ENCODE measurements at places on chromosomes 12 and 14. TPM values are rescaled to one million over a fixed set of nuclear protein-coding genes. Genes with fewer than 3 reads are reported as not detected.

MIP gene
- total RNA-seq: not detected

CERS5 gene
- 43.4 TPM for total RNA-seq

DPPA3 gene
- not detected for total RNA-seq

SPSB2 gene
- total RNA-seq: 3.7 TPM

NUP37 gene
- total RNA-seq: 63.5 TPM

CD163 gene
- not detected for total RNA-seq

IFNG gene
- total RNA-seq: not detected

TEX52 gene
- total RNA-seq: not detected

CRACR2A gene
- 14.3 TPM for total RNA-seq

STYK1 gene
- total RNA-seq: not detected

CCDC38 gene
- total RNA-seq: 0.04 TPM

TCL1B gene
- total RNA-seq: not detected

AQP6 gene
- not detected for total RNA-seq

CCDC60 gene
- total RNA-seq: not detected

BDKRB2 gene
- 0.03 TPM for total RNA-seq

TSPAN8 gene
- total RNA-seq: 0.47 TPM

SPTB gene
- total RNA-seq: 1.4 TPM

CCDC175 gene
- total RNA-seq: not detected

JDP2 gene
- total RNA-seq: 2.9 TPM

IL31 gene
- total RNA-seq: not detected

NRIP2 gene
- 1.8 TPM for total RNA-seq

KIF5A gene
- 0.47 TPM for total RNA-seq

RTN1 gene
- total RNA-seq: 0.46 TPM

GPR162 gene
- 2.2 TPM for total RNA-seq

COPS7A gene
- total RNA-seq: 35.9 TPM

MSRB3 gene
- 19.1 TPM for total RNA-seq

SLC6A15 gene
- total RNA-seq: 24.4 TPM

PLCZ1 gene
- not detected for total RNA-seq

HELB gene
- 20.4 TPM for total RNA-seq

CLEC6A gene
- not detected for total RNA-seq

PTGDR gene
- not detected for total RNA-seq

AQP2 gene
- total RNA-seq: not detected

GPR135 gene
- 2.3 TPM for total RNA-seq

PTCSC3 gene
- not detected for total RNA-seq

CCDC59 gene
- total RNA-seq: 74.9 TPM

SLC15A5 gene
- total RNA-seq: not detected

PELI2 gene
- total RNA-seq: 7.9 TPM

PRKD1 gene
- 11.6 TPM for total RNA-seq

TMEM229B gene
- total RNA-seq: not detected

SLC6A12 gene
- total RNA-seq: not detected

GPX2 gene
- not detected for total RNA-seq

WNT1 gene
- total RNA-seq: not detected

GLIPR1L2 gene
- not detected for total RNA-seq

BLOC1S1 gene
- 66.7 TPM for total RNA-seq

LALBA gene
- total RNA-seq: not detected

NPFF gene
- 0.43 TPM for total RNA-seq

FAM90A1 gene
- not detected for total RNA-seq

CYP27B1 gene
- 72.6 TPM for total RNA-seq

ADAM20 gene
- total RNA-seq: 0.34 TPM

DHRS2 gene
- 0.84 TPM for total RNA-seq

SCYL2 gene
- total RNA-seq: 42.5 TPM

DPY19L2 gene
- 4.4 TPM for total RNA-seq

POTEM gene
- total RNA-seq: not detected

TMEM253 gene
- total RNA-seq: not detected

BATF gene
- total RNA-seq: not detected

BIN2 gene
- not detected for total RNA-seq

ACSM4 gene
- total RNA-seq: not detected

SH2B3 gene
- total RNA-seq: 11.1 TPM

GLIPR1L1 gene
- total RNA-seq: not detected

All from SJCRH30 (cell line).